ENCODE measurements at places on chromosomes 3 and 15. TPM values are rescaled to one million over a fixed set of nuclear protein-coding genes. Genes with fewer than 3 reads are reported as not detected.

The FEZF2 gene
- not detected for total RNA-seq

The GOLGA8T gene
- total RNA-seq = not detected

The GRIP2 gene
- total RNA-seq = 0.35 TPM

The CATSPER2 gene
- 0.58 TPM for total RNA-seq

The NBEAL2 gene
- 5.0 TPM for total RNA-seq

The MYEF2 gene
- 2.6 TPM for total RNA-seq

The DUOXA2 gene
- not detected for total RNA-seq

The SLC12A8 gene
- total RNA-seq = 21.9 TPM

The SLC51B gene
- total RNA-seq = not detected

The SCN11A gene
- not detected for total RNA-seq

The GLDN gene
- total RNA-seq = 0.53 TPM

The LMAN1L gene
- not detected for total RNA-seq

The ITIH3 gene
- not detected for total RNA-seq

The MINDY2 gene
- 6.9 TPM for total RNA-seq

The SAMMSON gene
- total RNA-seq = not detected

The A4GNT gene
- total RNA-seq = not detected

The RETNLB gene
- total RNA-seq = not detected

The TRPM1 gene
- total RNA-seq = not detected

The SLCO2A1 gene
- 0.18 TPM for total RNA-seq

The CKMT1A gene
- total RNA-seq = not detected

The ZNF620 gene
- 0.18 TPM for total RNA-seq

The KLHL40 gene
- not detected for total RNA-seq

The TM4SF18 gene
- not detected for total RNA-seq

The PDZRN3 gene
- 3.5 TPM for total RNA-seq

The CAPN3 gene
- total RNA-seq = 0.35 TPM

The ADAMTS9 gene
- total RNA-seq = 0.71 TPM

The GPR27 gene
- total RNA-seq = not detected

The LRTM1 gene
- total RNA-seq = not detected

The EPHB1 gene
- total RNA-seq = under 0.01 TPM

The SPATA12 gene
- not detected for total RNA-seq

The ENTPD3 gene
- not detected for total RNA-seq

The WDR93 gene
- total RNA-seq = 1.2 TPM

The KPNA4 gene
- 35.8 TPM for total RNA-seq

The SCG5 gene
- total RNA-seq = 10.7 TPM

The GRAMD1C gene
- 2.0 TPM for total RNA-seq

The P2RY13 gene
- total RNA-seq = not detected

The RASGRP1 gene
- 1.2 TPM for total RNA-seq

The MYL3 gene
- total RNA-seq = not detected

The KIF7 gene
- total RNA-seq = 12.8 TPM

The BMF gene
- total RNA-seq = 0.35 TPM

The FBXO40 gene
- not detected for total RNA-seq

The MB21D2 gene
- total RNA-seq = 16.1 TPM

The ERC2 gene
- total RNA-seq = not detected

Data from myometrial cell (primary cell).